ENCODE measurements at places on chromosomes 16 and 17.

DNA sequence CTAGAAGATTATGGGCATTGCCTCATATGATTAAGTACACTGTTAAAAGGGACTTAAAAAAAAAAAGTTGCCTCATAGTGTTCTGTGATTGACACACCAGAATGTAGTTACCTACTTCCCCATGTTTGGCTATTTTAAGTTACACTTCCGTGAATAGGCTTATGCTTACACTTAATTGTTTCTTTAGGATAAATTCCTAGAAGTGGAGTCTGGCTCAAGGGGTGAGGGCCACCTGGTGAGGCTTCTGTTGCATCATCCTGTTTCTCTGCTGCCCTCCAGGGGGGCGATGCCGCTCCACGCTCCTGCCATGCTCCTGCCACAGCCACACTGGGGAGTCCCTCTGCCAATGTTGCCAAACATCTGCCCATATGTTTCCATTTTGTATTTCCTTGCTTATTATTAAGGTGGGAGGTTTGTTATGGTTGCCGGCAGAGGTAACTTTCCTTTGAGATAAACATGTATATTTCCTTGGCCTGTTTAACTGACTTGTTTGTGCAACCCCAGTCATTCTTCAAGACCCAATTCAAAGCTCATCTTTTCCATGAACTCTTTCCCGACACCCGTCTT lies 73.1 kb downstream of the KSR1 start:
- no peak for DNase-seq

DNA sequence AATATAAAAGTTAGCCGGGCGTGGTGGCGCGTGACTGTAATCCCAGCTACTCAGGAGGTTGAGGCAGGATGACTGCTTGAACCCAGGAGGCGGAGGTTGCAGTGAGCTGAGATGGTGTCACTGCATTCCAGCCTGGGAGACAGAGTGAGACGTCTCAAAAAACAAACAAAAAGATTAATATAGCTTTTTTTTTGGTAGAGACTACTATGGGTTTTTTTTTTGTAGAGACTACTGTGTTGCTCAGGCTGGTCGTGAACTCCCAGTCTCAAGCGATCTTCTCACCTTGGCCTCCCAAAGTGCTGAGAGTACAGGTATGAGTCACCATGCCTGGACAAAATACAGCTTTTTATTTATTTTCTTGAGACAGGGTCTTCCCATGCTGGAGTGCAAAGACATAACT lies 20.2 kb downstream of the ZNRF1 start:
- DNase-seq, result no peak

DNA sequence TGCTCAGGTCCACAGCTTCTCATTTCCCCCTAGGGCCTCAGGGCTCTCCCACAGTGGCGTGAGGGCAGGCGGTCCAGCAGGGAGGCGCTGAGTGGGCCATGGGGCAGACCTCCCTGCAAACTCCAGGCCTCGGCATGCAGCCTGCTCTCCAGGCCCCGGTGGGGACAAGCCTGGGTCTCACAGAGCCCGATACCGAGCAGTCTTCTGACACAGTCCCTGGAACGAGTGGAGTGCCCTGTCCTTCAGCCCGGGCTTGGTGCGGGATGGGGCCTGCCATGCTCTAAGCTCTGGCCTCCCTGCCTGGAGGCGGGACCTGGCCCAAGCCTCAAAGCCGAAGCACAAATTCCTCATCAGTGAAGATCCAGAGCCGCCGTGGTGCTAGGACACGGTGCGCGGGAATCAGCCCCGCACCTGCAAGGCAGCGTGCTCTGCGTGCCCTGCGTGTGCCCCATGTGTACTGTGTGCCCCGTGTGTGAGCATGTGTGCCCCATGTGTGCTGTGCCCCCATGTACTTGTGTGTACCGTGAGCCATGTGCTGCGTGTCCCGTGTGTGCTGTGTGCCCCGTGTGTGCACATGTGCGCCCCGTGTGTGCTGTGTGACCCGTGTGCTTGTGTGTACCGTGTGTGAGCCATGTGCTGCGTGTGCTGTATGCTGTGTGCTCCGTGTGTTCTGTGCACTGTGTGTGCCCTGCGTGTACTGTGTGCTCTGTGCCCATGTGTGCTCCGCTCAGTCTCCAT lies 56.1 kb downstream of the ENGASE start:
- DNase-seq, result no peak

DNA sequence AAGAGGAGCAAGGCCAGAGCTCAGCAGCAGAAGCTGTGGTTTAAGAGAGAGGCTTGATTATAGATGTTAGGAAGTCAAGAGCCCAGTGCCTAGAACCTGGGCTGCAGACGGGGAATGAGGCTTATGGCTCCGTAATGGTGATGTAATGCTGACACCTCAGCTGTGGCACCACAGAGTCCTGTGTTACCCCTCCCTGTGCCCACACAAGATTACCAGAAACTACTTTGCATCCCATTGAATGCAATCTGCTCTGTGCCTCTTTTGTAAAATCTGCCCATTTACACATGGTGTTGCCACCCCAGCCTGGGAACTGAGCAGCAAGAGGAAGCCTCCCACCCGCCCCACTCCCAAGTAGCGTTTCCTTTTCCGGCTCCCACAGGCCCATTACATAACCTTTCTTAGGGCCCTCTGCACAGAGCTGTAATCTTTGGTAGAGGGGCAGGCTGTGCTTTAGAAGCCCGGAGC lies 57.0 kb downstream of the PITPNC1 start:
- DNase-seq, result peak; percentile 40

- DNase-seq, result no peak
Observed at GRCh38 chr17:40827746-40828453, 5.5 kb upstream of the KRT10 start.

- no peak for DNase-seq
Observed at GRCh38 chr17:81514489-81514738, 1.8 kb upstream of the ACTG1 start.

DNA sequence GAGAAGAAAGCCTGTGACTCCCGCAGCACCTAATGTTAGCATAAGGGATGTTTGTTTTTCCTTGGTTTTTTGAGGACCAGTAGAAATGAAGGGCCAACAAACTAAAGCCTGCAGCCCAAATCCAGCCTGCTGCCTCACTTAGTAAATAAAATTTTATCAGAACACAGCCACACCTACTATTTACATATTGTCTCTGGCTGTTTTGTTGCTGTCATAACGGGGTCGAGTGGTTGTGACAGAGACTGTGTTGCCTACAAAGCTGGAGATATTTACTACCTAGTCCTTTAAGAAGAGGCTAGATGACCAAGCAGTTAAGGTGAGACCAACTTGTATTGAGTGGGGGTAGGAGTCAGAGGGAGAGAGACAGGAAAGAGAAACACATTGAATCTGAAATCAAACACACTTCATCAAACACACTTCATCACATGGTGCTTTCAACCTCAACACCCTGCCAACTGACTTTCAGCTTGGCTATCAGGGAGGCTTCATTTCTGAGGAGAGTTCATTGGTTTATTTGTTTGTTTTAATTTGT lies 546.3 kb upstream of the CDH11 start:
- no peak for DNase-seq

GRCh38 chr16:7976125-7976524 lies 614.2 kb downstream of the TMEM114 start:
- no peak for DNase-seq

DNA sequence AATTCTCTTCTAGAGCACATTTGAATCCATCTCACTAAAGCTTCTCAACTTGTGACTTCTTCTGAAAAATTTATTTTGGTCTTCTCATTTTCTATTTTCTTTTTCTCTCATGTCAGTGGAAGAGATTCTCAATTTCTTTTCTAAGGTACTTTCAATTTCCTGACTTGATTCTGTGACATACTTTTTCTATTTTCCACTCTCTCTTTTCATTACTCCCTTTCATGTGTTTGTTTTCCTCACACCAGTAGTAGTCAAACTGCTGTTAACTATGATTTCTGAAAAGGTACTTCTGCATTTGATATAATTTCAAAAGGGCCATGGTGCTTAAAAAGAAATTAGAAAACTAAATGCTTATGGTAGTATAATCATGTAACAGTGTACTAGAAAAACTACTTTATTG lies 41.9 kb downstream of the NFAT5 start:
- DNase-seq, result no peak

DNA sequence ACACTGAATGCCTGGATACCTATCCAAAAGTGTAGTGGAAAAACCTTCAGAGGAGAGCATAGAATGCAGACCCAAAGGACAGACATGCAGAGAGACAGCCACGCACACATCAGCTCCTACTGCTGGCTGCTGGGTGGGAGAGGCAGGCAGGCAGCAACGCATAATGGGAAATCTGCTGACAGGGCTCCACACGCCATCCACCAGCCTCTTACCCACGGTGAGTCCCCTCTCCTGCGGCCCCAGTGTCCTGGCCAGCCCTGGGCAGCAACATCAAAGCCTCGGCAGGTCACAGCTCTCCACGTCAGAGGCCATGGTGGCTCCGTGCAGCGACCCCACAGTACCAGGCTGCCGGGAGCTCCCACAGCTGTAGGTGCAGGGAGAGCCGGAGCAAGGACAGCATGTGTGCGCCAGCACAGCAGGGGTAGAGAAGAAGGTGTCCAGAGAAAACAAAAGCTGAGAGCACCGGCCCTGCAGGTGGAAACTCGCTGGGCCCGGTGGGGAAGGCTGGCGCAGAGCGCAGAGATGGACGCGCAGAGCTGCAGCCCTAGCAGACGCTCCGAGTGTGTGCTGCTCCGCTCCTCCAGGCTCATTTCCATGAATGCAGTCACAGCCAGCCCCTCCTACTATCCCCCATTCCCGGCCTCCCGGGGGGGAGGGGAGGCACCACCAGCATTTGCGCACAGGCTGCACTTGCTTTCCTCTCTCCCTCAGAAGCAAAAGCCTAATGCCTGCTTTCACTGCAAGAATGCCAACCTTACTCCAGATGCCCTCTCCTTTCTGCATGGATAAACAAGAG lies 58.9 kb downstream of the CYTH1 start:
- no peak for DNase-seq

GRCh38 chr17:70912716-70913485 lies 743.6 kb downstream of the KCNJ2 start:
- DNase-seq, result no peak

DNA sequence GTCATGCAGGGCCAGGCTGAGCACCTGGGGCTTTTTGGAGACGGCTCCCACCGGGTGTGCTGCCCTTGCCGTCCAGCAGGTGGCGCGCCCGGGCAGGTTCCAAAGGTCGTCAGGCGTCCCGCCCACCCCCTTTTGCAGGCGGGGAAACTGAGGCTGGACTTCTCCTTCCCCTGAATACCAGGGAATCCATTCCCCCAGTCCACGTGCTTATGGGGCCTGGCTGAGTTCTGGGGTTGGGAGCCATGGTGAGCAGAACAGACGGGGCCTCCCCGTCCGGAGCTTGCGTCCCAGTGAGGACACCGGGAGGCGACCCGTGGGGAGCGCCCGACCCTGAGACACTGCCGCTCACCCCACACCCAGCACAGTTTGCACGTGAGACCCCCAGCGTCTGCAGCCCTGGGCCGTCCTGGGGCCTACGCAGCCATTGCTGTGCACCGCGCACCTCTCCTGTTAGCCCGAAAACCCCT lies 51.8 kb upstream of the JPH3 start:
- DNase-seq, result peak; percentile 49

- no peak for DNase-seq
Observed at GRCh38 chr16:65634833-65635232, 513.0 kb upstream of the CDH11 start.

GRCh38 chr17:19410875-19411620 lies at the start of gene RNF112:
RNF112 (plus strand) TSS chr17:19411232; CDS start chr17:19411409, 177 bp downstream.
- no peak for DNase-seq

All from activated CD8-positive, alpha-beta memory T cell treated with anti-CD3 and anti-CD28 coated beads for 1 hour (primary cell).